ENCODE measurements at places on chromosomes 1 and 21. TPM values are rescaled to one million over a fixed set of nuclear protein-coding genes. Genes with fewer than 3 reads are reported as not detected.
A peak's percentile ranks its signal among the peaks of the same experiment; 100 is the strongest.

DNA sequence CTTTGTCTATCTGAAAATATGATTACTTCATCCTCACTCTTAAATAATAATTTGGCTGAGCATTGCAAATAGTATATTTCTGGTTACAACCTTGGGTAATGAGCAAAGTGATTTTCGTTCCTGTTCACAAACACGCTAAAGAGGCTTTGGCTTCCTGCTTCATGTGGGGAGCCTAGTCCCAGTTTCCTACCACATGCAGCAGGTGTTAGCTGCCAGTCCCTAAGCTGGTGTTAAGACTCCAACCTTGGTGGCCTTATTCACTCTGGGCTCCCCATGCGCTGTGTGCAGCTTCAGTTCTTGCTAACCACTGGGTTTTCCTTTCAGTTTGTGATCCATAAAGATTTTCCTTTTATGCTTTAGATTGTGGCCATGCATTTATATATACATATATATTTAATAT is 56.7 kb upstream of the BARHL2 start:
- H3K36me3 ChIP-seq: no peaks in the 10 kb centered on the region
- no peaks in the 10 kb centered on the region for H3K4me1 ChIP-seq
- no peak for DNase-seq
- H3K27me3 ChIP-seq: peaks cover 30% of the 10 kb centered on the region
- H3K4me3 ChIP-seq: no peak overlapping the region

GRCh38 chr21:29168891-29169315 is 38.5 kb downstream of the MAP3K7CL start:
- peaks cover 8% of the 10 kb centered on the region for H3K4me1 ChIP-seq
- no peak overlapping the region for H3K4me3 ChIP-seq
- no peaks in the 10 kb centered on the region for H3K27me3 ChIP-seq
- no peak overlapping the region for H3K27ac ChIP-seq
- no peak for DNase-seq

GRCh38 chr21:25501462-25501861 is 105.8 kb downstream of the MRPL39 start:
- no peak overlapping the region for H3K4me3 ChIP-seq
- no peak overlapping the region for H3K27ac ChIP-seq

PRRC2C gene
- total RNA-seq: 45.8 TPM

ZNF678 gene
- total RNA-seq: 2.3 TPM

- no peak overlapping the region for H3K27ac ChIP-seq
- peaks cover 3% of the 10 kb centered on the region for H3K4me1 ChIP-seq
- no peaks in the 10 kb centered on the region for H3K36me3 ChIP-seq
- no peak for DNase-seq
Measured at GRCh38 chr21:31132574-31133242, 94.4 kb upstream of the KRTAP19-8 start.

GRCh38 chr21:31326522-31327242 is 17.4 kb downstream of the TIAM1 start:
- no peak overlapping the region for H3K4me3 ChIP-seq
- DNase-seq: no peak
- no peaks in the 10 kb centered on the region for H3K27me3 ChIP-seq
- H3K4me1 ChIP-seq: no peaks in the 10 kb centered on the region

- no peak for DNase-seq
- peaks cover 30% of the 10 kb centered on the region for H3K4me1 ChIP-seq
- no peaks in the 10 kb centered on the region for H3K27me3 ChIP-seq
- H3K27ac ChIP-seq: peak overlapping the region; percentile 86
- no peaks in the 10 kb centered on the region for H3K36me3 ChIP-seq
Measured at GRCh38 chr1:89129911-89130310, 4.0 kb upstream of the GBP2 start.

GRCh38 chr1:19010503-19010902 is 54.0 kb upstream of the IFFO2 start:
- DNase-seq: no peak
- peaks cover 6% of the 10 kb centered on the region for H3K4me1 ChIP-seq
- H3K36me3 ChIP-seq: no peaks in the 10 kb centered on the region
- no peak overlapping the region for H3K4me3 ChIP-seq
- H3K27me3 ChIP-seq: peaks cover 34% of the 10 kb centered on the region

TCHH gene
- not detected for total RNA-seq

DNA sequence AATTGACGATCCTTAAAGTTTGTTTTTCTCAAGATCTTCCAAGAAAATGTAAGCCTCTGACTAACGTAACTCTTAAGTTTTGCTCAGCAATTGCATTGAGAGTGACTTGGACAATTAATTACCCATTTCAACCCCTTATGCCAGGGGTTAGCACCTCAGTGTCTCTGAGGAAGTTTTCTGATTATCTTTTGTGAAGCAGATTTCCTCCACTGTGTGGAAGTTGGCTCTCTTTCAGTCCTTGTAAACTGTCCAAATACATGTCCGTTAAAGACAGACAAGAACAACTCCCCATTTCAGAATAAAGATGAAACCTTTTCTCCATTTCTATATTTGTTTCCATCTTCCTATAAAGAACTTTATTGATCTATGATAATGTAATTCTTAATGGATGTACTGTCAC is 296.4 kb upstream of the FMN2 start:
- no peak overlapping the region for H3K4me3 ChIP-seq
- no peaks in the 10 kb centered on the region for H3K4me1 ChIP-seq
- H3K36me3 ChIP-seq: no peaks in the 10 kb centered on the region
- H3K27me3 ChIP-seq: no peaks in the 10 kb centered on the region

- H3K27ac ChIP-seq: no peak overlapping the region
- no peaks in the 10 kb centered on the region for H3K27me3 ChIP-seq
- no peak for DNase-seq
- H3K4me3 ChIP-seq: no peak overlapping the region
- H3K4me1 ChIP-seq: no peaks in the 10 kb centered on the region
Measured at GRCh38 chr1:107358619-107359327, 217.9 kb downstream of the NTNG1 start.

DNA sequence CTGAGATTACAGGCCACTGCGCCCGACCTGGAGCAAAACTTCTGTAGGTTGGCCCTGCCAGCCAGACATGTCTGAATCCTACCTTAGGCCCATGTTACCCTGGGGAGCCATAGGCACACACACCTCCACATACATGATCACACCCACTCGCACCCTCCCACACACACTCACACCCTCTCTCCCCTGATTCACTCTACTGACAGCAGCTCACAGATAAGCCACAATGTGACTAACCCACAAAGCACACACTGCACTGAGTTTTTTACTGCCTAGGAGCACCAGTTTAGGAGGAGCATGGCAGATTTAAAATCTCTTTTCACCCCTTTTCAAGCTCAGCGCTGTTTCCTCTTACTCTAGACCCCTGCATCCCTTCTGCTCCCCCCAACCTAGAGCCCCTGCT is 41.7 kb downstream of the SLC30A1 start:
- no peak overlapping the region for H3K27ac ChIP-seq
- DNase-seq: no peak
- peaks cover 18% of the 10 kb centered on the region for H3K4me1 ChIP-seq
- no peaks in the 10 kb centered on the region for H3K36me3 ChIP-seq
- H3K27me3 ChIP-seq: no peaks in the 10 kb centered on the region

DNA sequence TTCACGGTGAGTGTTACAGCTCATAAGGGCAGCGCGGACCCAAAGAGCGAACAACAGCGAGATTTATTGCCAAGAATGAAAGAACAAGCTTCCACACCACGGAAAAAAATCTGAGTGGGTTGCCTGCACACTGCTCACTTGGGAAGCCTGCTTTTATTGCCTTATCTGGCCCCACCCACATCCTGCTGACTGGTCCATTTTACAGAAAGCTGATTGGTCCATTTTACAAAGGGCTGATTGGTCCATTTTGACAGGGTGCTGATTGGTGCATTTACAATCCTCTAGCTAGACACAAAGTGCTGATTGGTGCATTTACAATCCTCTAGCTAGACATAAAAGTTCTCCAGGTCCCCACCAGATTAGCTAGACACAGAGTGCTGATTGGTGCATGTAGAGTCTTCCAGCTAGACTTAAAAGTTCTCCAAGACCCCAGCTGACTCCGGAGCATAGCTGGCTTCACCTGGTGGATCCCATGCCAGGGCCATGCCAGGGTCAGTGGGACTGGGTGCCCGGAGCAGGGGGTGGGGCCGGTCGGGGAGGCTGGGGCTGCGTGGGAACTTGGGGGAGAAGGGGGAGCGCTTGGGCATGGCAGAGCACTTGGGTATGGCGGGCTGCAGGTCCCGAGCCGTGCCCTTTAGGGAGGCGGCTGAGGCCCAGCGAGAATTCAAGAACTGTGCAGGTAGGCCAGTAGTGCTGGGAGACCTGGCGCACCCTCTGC is 75.4 kb upstream of the ATP1A1 start:
- no peak overlapping the region for H3K27ac ChIP-seq
- H3K4me1 ChIP-seq: no peaks in the 10 kb centered on the region
- no peak for DNase-seq
- H3K36me3 ChIP-seq: no peaks in the 10 kb centered on the region
- H3K4me3 ChIP-seq: no peak overlapping the region

DNA sequence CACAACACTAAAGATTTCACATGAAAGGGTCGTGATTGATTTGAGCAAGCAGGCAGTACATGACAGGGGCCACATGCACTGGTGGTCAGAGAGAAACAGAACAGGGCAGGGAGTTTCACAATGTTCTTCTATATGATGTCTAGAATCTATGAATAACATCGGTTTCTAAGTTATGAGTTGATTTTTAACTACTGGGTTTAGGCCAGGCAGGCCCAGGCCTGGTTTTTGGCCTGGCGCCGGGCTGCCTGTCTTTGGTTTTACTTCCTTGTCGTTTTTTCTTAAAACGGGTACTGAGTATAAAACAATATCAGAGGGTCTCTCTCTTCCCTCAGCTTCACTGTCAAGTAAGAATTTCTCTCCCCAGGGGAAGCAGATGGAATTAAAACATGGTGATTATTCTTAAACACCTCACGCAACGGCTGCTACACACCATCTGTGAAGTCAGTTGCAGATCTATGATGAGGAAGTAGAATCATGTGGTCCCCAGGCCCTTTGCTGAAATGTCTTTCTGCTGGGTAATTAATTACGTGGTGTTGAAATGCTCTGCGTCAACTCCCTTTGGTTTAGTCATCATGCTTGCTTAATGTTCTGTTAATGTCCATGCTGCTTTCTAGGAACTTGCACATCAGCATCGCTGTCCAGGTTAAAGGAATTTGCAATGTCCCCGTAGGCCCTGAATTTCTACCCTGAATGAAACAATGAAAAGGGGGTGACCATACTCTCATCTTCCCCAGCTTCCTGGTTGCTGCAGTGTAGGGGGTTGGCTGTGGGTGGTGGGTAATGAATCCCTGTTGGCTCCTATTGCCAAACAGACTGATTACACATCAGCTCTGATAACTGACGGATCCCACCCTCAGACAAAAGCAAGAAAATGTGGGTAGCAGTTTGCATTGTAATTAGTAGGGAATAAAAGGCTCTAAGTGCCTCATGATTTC is 70.3 kb downstream of the SERINC2 start:
- no peak for DNase-seq
- no peak overlapping the region for H3K27ac ChIP-seq
- no peaks in the 10 kb centered on the region for H3K4me1 ChIP-seq
- H3K4me3 ChIP-seq: no peak overlapping the region

PLPPR5 gene
- not detected for total RNA-seq

NPR1 gene
- 10.4 TPM for total RNA-seq

GRCh38 chr1:110102081-110102480 is 10.2 kb upstream of the UBL4B start:
- H3K4me1 ChIP-seq: peaks cover 8% of the 10 kb centered on the region
- no peak for DNase-seq
- no peaks in the 10 kb centered on the region for H3K36me3 ChIP-seq
- H3K27me3 ChIP-seq: peaks cover 17% of the 10 kb centered on the region

DNA sequence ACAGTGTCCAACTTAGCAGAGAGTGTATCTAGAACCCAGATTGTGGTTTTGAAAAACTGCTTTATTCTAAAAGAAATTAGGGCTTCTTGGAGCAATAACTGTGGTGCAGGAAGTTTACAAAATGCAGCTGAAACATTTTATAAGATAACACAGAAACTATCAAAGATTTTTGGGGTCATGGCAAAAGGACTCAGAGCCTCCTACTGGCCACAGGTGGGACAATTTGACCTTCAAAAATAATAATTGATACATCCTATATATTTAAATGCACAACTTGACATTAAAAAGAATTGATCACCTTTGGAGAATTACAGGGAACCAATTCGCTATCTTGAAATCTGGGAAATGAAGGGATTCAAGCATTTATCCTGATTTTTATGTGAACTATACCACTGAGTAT is 235.2 kb downstream of the RPS6KC1 start:
- H3K4me1 ChIP-seq: no peaks in the 10 kb centered on the region
- no peak overlapping the region for H3K27ac ChIP-seq
- no peak overlapping the region for H3K4me3 ChIP-seq
- no peaks in the 10 kb centered on the region for H3K36me3 ChIP-seq
- DNase-seq: no peak

C1orf210 gene
- not detected for total RNA-seq

- no peaks in the 10 kb centered on the region for H3K27me3 ChIP-seq
- H3K4me3 ChIP-seq: no peak overlapping the region
- H3K36me3 ChIP-seq: peaks cover 19% of the 10 kb centered on the region
- H3K4me1 ChIP-seq: no peaks in the 10 kb centered on the region
- H3K27ac ChIP-seq: no peak overlapping the region
Measured at GRCh38 chr1:113747376-113747775, 11.9 kb downstream of the PHTF1 start.

GRCh38 chr1:161128591-161129420 is 3.7 kb downstream of the DEDD start:
- H3K4me1 ChIP-seq: peaks cover 60% of the 10 kb centered on the region
- H3K36me3 ChIP-seq: peaks cover 54% of the 10 kb centered on the region
- no peaks in the 10 kb centered on the region for H3K27me3 ChIP-seq
- H3K4me3 ChIP-seq: no peak overlapping the region
- no peak for DNase-seq
- no peak overlapping the region for H3K27ac ChIP-seq

DNA sequence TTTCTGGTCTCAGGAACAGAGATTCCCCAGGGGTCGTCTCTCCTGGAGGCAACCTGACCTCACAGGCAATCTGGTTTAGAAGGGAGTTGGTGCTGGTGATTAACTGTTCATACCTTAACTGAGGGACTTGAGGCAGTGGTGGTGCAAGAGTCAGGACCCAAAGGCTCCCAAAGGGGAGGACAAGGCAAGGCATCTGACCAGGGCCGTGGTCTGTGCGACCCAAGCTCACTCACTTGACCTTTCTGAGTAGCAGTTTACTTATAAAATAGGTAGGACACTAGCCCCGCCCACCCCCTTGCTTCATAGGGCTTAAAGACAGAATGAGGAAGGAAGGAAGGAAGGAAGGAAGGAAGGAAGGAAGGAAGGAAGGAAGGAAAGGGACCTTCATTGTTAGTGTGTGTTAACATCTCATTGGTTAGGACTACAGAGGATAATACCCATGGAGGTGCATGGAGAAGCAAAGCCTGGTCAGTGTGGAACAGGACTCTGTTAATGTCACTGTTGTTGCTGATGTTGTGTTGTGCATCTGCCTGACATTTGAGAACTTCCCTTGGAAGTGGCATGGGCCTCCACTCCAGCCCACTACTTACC is 4.6 kb upstream of the KCNA2 start:
- peaks cover 20% of the 10 kb centered on the region for H3K4me1 ChIP-seq
- peaks cover 99% of the 10 kb centered on the region for H3K27me3 ChIP-seq
- H3K4me3 ChIP-seq: no peak overlapping the region
- no peak for DNase-seq
- no peaks in the 10 kb centered on the region for H3K36me3 ChIP-seq

UMODL1 gene
- total RNA-seq: 0.08 TPM

Measured in left ventricle myocardium inferior (tissue), 1 donor.